ENCODE measurements at places on chromosomes 1 and 21. TPM values are rescaled to one million over a fixed set of nuclear protein-coding genes. Genes with fewer than 3 reads are reported as not detected.

Gene PPM1J
- 0.81 TPM for total RNA-seq

Gene CCDC181
- total RNA-seq: 0.74 TPM

Gene SPRR2F
- total RNA-seq: not detected

Gene HES3
- not detected for total RNA-seq

Gene GPR37L1
- not detected for total RNA-seq

Gene BCAN
- not detected for total RNA-seq

Gene MTARC1
- total RNA-seq: 0.73 TPM

Gene TMPRSS15
- total RNA-seq: not detected

Gene NFASC
- not detected for total RNA-seq

Gene RGS8
- total RNA-seq: not detected

Gene HTR6
- total RNA-seq: not detected

Gene TCEA3
- 1.1 TPM for total RNA-seq

Gene PLA2G2C
- not detected for total RNA-seq

Gene C2CD4D
- 0.07 TPM for total RNA-seq

Gene MAN1C1
- 0.79 TPM for total RNA-seq

Gene FMN2
- not detected for total RNA-seq

Gene CRYAA
- not detected for total RNA-seq

Gene MFAP2
- 12.6 TPM for total RNA-seq

Gene LCE1E
- not detected for total RNA-seq

Gene USP48
- total RNA-seq: 70.4 TPM

Gene SRGAP2B
- total RNA-seq: 73.1 TPM

Gene TCHH
- total RNA-seq: not detected

Gene PRRX1
- total RNA-seq: 1.3 TPM

Gene NHLH1
- total RNA-seq: under 0.01 TPM

Gene PPIAL4G
- not detected for total RNA-seq

Gene VANGL1
- total RNA-seq: 9.2 TPM

Gene MAP3K7CL
- 7.6 TPM for total RNA-seq

Gene OR2L5
- total RNA-seq: not detected

Gene MPL
- total RNA-seq: not detected

Gene KCNH1
- not detected for total RNA-seq

Gene TMEM125
- total RNA-seq: not detected

Gene C1orf116
- total RNA-seq: under 0.01 TPM

Gene ADGRL2
- total RNA-seq: 64.4 TPM

Gene CNIH3
- total RNA-seq: 2.0 TPM

Gene EIF3I
- total RNA-seq: 372 TPM

Gene NCMAP
- not detected for total RNA-seq

Gene TDRD5
- total RNA-seq: not detected

Gene NCAM2
- total RNA-seq: 0.40 TPM

Gene SLC22A15
- total RNA-seq: 0.04 TPM

Data from pulmonary artery endothelial cell (primary cell).